ENCODE measurements at places on chromosomes 1 and 21.

- no peak for DNase-seq
Observed at GRCh38 chr1:167473761-167474160, 44.6 kb downstream of the CD247 start.

DNA sequence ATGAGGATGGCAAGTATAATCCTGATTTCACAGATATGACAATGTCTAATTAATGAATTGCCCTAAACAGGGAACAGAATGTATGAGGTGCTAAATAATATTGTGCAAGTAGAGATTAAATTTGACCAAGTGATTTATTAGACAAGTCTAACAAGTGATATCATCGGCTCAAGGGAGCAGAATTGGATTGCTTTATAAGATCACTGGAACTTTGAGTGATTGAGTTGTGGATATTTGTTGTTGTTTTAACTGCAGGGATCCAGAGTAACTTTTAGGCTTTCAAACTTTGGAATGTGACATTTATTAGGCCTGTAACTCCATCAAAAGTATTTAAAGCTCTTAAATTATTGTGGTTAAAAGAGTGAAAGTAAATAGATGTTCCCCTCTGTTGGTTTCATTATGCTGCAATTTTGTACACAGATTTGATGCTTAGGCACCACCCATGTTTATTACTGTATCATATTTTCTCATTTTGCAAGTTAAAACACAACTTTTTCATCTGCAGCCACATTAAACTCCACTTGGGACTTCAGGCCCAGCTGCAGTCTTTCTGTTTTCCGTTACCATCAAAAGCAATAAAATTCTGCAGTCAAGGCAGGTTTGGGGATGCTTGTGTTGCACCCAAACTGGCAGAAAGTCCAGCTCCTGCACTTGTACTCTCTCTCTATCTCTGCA is 206.6 kb downstream of the HLX start:
- DNase-seq: no peak

GRCh38 chr1:20538760-20539551 is 13.4 kb upstream of the FAM43B start:
- no peak for DNase-seq

DNA sequence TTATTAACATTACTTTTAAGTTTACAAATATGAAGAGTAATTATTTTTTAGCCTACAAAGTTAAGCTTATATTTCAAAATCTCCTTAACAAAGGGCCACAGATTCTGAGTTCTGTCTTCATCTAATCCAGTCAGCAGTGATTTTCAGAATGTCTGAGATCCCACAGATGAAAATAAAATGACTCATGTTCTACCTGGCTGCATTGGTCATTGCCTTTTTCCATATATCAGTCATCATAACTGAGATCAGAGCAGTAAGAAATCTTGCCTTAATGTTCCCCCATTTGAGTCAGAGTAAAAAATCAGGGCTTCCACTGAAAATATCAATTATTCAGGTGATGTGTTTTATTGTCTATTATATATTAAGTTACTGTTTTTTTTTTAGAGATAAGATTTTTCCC is 416.1 kb downstream of the MRPL39 start:
- DNase-seq: no peak

DNA sequence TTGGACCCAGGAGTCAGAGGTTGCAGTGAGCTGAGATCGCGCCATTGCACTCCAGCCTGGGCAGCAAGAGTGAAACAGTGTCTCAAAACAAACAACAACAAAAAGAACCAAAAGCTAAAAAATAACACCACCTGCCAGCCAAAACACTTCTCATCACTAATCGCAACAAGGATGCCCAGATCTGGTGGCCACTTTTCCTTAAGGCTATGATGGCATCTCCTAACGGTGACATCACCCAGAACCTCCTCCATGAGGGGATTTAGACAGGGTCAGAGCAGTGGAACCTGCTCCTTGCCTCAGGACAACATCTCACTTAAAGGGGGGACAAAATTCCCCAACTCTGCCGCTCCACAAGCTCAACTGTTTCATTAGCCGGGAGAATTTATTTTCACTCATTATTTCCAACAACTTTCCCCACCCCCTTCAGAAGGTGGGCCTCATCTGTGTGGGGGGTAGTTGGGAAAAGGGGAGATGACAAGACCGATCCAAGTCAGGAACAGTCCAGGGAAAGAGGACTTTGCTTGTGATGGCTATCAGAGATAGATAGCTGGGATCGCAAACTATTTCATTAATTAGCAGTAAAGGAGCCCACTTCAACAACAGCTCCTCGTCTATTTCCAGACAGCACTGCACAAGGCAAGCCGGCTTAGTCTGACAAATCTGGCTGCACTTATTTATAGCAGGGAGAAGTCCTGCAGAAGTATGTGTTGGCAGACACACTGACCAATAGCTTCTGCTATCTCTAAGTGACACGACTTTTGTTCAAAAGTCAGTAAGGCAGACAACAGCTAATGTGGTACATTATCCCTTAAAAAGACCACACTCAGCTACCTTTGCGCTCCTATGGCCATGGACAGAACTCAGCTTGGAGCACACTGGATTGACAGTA is 2.6 kb downstream of the PABPC4 start:
- no peak for DNase-seq

DNA sequence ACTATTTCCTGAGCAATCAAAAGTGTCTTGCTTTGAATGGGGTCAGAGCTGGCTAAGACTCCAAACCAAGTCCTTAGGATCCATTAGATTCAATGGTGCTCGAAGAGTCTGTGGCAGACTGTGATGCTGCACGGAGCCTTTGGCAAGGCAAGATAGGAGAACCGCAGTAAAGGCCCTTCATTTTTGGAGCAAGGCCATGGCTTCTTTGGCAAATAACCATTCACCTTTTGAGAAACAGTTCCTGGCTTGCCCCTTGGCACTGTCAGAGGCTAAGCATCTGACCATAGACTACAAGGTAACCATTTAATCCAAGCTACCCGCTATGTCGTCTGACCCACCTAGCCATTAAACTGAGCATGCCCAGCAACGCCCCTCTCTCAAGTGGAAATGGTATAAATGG is 45.2 kb downstream of the EDN2 start:
- DNase-seq: no peak

GRCh38 chr1:89351597-89352311 is 12.1 kb upstream of the GBP6 start:
- DNase-seq: no peak

- no peak for DNase-seq
Observed at GRCh38 chr21:38212706-38213105, 44.1 kb upstream of the KCNJ15 start.

GRCh38 chr1:183652547-183653461 is at the start of gene APOBEC4:
APOBEC4 (minus strand) TSS chr1:183653316; CDS start chr1:183648781, 4,535 bp downstream.
- DNase-seq: no peak

GRCh38 chr1:56429288-56429687 is 150.1 kb downstream of the PLPP3 start:
- no peak for DNase-seq

- DNase-seq: no peak
Observed at GRCh38 chr1:229759037-229759435, 133.0 kb downstream of the URB2 start.

DNA sequence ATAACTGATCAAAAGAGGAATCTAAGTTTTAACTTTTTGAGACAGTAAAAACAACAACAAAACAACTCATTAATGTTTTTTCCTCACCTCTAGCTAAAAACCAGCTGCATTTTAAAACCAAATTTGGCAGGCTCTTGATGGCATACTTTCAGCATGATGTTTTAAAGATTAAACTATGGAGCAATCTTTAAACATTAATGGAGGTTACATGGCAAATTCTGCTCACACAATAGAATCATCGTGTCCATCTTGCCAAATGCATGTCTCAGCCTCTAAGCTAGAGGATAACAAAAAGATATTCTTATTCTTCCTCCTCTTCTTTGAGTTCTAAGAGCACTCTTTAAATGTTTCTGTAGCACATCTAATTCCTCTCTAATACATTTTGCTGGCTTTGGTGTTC is 579.8 kb upstream of the PKN2 start:
- DNase-seq: no peak

DNA sequence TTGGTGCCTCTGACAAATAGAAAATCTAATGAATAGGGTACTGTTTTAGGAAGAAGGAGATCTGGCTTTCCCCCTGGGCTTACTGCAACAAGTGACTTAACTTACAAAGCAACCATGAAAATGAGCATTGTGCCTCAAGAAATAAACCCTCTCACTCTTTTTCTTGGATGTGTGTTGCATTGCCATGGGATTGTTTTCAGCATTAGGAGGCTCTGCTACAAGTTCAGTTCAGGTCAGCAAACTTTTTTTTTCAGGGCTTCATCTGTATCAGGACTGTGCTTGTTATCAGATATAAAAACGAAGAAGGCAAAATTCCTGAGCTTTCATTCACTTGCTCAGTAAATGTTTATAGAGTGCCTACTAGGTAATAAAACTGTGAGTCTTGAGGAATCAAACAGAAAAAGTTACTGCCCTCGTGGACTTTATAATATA is 37.8 kb upstream of the DOCK7 start:
- no peak for DNase-seq

GRCh38 chr1:14913482-14914177 is 239.9 kb upstream of the TMEM51 start:
- no peak for DNase-seq

DNA sequence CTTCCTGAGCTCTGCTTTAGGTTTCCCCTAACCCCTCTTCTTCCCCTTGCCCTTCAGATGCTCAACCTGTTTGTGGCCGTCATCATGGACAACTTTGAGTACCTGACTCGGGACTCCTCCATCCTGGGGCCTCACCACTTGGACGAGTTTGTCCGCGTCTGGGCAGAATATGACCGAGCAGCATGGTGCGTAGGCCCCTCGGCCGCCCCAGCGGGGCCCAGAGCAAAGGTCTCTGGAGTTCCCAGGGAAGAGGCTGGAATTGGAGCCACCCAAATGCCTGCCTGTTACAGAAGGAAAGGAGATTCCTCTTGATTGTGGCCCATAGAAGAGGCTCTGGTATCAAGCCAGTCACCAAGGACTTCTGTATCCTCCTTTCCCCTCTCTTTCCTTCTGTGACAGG is 285.5 kb downstream of the ZNF648 start:
- DNase-seq: no peak

GRCh38 chr1:242448910-242449645 is 75.4 kb downstream of the PLD5 start:
- DNase-seq: no peak

- no peak for DNase-seq
Observed at GRCh38 chr21:31497914-31498313, 153.9 kb upstream of the TIAM1 start.

- DNase-seq: no peak
Observed at GRCh38 chr1:229295745-229296144, 24.8 kb downstream of the RAB4A start.

- no peak for DNase-seq
Observed at GRCh38 chr1:48023488-48023887, 26.3 kb upstream of the TRABD2B start.

GRCh38 chr1:207243442-207244408 is 77.8 kb upstream of the CD55 start:
- no peak for DNase-seq

DNA sequence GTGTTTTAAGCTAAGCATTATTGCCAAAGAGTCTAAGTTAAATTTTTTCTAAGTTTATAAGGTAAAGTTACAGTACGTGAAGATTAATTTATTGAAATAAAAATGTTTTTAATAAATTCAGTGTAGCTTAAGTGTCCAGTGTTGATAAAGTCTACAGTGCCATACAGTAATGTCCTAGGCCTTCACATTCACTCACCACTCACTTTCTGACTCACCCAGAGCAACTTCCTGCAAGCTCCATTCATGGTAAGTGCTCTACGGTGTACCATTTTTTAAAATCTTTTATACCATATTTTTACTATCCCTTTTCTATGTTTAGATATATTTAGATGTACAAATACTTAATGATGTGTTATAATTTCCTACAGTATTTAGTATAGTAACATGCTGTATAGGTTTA is 173.2 kb downstream of the CACNA1E start:
- no peak for DNase-seq

GRCh38 chr1:2135441-2135841 is 59.1 kb downstream of the FAAP20 start:
- no peak for DNase-seq

GRCh38 chr1:28534671-28535070 is 18.2 kb upstream of the TRNAU1AP start:
- no peak for DNase-seq

Data from effector CD4-positive, alpha-beta T cell (primary cell).